ENCODE measurements at places on chromosomes 2 and 18.

- DNase-seq = no peak
Observed at GRCh38 chr2:95296011-95296410, 1.1 kb upstream of the KCNIP3 start.

DNA sequence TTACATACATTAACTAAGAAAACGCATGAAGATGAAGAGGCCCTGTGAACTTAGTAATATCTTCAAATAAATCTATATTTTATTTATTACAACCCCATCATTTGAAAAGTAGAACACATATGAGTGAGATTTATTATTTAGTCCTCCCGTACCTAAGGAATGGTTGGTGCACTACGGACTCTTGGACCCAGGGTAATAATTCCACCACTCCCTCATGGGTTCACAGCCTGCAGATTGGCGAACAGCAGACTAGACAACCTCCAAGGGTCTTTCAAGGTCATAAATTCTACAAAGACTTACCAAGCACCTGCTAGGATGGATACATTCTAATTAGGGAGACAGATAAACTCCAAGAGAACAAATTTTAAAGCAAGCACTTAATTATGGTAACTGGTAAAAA, 51.6 kb downstream of the GALNT14 start:
- DNase-seq = no peak

DNA sequence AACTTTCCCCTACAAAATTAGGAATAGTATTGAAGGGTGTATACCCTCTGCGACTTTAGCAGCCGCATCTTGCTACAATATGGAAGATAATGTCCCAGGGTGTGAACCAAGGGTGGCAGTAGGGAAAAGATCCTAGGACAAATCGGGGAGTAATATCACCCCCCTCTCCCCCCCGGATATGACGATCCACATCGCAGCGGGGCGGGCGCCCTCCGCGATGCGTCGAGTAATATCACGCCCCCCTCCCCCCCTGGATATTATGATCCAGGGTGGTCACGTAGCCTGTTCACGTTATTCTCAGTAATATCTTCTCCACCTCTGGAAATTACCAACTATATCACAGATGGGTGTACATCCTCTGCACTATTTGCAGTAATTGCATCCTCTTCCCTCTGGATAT, 82.9 kb downstream of the DAPL1 start:
- DNase-seq = no peak

DNA sequence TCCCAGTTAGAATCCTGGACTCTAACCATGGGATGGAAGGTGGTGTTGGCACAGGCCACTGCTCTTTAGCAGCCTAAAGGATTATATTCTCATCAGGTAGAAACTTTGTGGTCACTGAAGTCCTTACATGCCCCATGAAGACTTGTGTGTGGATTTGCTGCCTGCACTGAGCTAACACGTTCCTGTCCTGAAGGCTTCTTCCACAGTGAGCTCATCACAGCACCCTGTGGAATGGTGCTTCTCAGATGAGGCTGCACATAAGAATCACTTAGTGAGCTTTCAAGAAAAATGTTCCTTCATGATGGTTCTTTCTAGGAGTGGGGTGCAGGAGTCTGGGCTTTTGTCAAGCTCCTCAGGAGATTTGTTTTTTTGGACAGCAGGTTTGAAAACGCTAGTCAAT, 26.8 kb downstream of the STAMBP start:
- peak; percentile 20 for DNase-seq

GRCh38 chr2:171810422-171811244, 83.4 kb downstream of the SLC25A12 start:
- peak; percentile 79 for DNase-seq

DNA sequence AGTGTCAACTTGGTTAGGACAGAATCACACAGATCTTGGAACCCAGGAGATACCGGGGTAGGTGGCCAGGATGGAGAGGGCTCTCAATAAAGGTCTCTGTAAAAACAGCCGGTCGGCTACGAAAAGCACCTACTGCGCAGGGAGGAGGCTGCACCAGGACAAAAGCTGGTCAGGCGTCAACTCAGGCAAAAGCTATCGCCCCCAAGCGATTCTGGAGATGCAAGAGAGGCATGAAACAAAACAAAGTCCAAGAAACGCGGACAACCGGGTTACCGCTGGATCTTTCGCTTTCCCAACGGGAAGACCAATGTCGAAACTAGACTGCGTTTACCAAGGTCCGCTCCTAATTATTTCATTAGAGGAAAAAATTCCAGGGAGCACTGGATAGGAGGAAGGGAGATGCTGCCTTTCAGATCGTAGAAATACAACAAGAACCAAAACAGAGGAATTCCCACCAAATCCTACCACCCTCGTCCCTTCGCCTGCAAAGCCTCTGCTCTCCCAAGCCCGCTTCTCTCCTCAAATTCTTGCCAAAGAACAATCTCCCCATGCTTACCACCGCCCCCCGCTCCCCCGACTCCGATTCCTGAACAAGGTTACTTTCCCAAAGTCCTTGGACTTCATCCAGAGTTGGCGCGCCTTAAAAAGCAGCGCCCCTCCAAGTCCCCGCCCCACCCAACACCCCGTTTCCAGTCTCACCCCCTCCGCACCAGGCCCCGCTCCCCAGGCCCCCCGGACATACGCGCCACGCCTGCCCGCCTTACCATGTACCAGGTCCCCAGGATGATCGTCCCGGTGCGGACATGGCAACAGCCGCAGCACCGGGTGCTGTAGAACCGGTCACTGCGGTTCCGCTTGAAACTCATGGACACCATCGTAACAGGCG, 539 bp downstream of the LAPTM4A start:
- peak; percentile 65 for DNase-seq

DNA sequence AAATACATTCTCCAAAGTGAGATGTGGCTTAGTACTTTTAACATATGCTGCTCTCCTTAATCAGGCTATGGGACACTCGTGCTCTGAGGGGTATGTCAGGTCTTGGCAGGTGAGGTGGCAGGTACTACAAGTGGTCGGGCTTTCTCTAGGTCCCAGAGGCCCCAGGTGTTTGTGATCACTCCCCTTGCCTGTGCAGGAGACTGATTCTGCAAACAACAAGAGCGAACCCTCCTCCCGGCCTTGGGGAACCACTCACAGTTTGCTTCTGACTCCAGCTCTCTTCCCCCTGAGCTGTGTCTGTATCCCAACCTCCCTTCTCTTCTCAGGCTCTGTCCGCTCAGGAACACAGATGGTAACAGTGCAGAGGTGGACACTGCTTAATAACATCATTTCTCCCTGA, 48.1 kb downstream of the ATOH8 start:
- DNase-seq = no peak

- DNase-seq = no peak
Observed at GRCh38 chr2:7057865-7058400, 140.7 kb downstream of the RNF144A start.

GRCh38 chr2:237330541-237330940, 83.4 kb downstream of the COL6A3 start:
- no peak for DNase-seq
